NCI-H2227 treated with DMSO at 0.1 percent for 48 hours (cell line): ENCODE measurements at places on chromosomes 12 and 14.

DNA sequence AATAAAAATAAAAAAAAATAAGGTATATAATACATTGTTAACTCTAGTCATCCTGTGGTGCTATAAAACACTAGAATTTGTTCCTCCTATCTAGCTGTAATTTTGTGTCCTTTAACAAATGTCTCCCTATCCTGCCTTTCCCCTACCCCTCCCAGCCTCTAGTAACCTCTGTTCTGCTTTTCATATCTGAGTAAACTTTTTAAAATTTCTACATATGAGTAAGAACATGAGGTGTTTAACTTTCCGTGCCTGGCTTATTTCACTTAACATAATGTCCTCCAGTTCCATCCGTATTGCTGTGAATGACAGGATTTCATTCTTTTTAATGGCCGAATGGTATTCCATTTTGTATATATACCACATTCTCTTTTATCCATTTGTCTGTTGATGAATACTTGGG is 71.3 kb upstream of the GNG2 start:
- no peak for DNase-seq

DNA sequence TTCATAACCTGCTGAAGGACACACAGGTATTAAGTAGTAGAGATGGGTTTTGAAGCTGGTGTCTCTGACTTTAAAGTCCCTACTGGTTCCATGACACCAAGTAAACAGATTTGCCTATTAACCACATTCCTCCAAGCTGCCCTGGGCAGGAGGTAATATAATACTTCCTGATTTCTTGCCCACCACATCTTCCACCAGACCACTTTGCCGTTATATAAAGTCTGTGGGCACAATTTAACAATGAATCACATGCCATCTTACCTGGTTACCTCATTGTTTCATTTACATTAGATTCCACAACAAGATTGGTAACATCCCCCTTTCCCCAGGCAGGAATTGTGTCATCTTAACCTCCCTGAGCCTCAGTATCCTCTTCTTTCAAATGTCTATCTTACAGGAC is 900 bp upstream of the LRRC23 start:
- DNase-seq: no peak

GRCh38 chr12:100574187-100575074 is 947 bp downstream of the GAS2L3 start:
- DNase-seq: peak; percentile 22

GRCh38 chr14:60343571-60344071 is 94.6 kb downstream of the PPM1A start:
- no peak for DNase-seq

DNA sequence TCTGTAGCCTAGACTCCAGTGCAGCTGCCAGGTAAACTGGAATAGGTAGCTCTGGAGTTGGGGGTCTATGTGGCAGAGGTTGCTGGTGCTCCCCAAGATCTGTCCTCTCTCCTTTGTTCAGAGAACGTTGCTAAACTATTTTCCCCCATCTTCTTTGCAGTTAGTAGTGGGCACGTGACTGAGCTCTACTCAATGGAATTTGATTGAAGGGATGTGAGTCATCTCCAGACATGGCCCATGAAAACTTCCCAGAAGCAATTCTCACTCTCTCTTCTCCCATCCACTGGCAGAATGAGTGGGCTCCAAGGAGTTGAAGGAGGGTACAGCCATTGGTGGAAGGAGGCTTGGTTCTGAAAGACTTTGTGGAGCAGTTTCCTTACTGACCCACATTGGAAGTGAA is 44.0 kb downstream of the PAH start:
- DNase-seq: no peak

DNA sequence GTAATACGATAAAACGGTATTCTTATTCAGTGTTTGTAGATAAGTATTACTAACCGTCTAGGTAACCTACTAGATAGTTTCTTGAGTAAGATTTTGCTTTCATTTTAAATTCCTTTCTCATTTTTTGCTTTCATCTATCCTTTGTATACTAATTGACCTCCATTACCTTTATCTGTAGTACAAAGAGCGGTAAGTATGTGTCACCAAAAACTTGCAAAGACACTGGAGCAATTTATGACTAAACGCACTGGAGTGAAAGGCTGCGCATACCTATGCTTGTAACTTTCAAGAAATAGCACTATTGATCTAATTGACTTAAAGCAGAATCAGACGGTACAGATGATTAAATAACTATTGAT is 1.7 kb downstream of the ARHGAP5 start:
- DNase-seq: no peak

GRCh38 chr12:57892232-57892972 is 45.9 kb upstream of the CTDSP2 start:
- no peak for DNase-seq

- no peak for DNase-seq
Observed at GRCh38 chr12:4535092-4535491, 3.6 kb upstream of the RAD51AP1 start.

- DNase-seq: no peak
Observed at GRCh38 chr12:128245905-128246304, 21.1 kb upstream of the TMEM132C start.

GRCh38 chr12:101042211-101042610 is 167.8 kb downstream of the SLC5A8 start:
- DNase-seq: no peak

- no peak for DNase-seq
Observed at GRCh38 chr14:53807542-53807941, 149.1 kb downstream of the BMP4 start.

- no peak for DNase-seq
Observed at GRCh38 chr14:104266631-104267575, 128.5 kb downstream of the KIF26A start.

GRCh38 chr12:108907839-108908351 is 28.0 kb downstream of the DAO start:
- DNase-seq: no peak

DNA sequence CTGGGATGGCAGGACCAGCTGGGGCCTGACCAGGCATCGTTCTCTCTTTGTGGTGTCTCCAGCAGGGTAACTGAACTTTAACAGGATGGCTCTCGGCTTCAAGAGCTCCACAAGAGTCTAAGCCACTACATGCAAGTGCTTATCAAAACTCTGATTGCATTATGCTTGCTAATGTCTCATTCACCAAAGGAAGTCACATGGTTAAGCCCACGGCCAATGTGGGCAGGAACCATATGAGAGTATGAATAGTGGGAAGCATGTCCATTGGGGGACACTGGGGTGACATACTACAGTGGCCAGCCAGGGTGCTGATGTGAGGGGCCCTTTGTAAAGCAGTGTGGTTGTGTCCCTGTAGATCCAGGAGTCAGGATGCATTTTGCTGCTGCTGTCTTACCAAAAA is 35.0 kb upstream of the KCNA5 start:
- no peak for DNase-seq

- DNase-seq: no peak
Observed at GRCh38 chr14:63510538-63510937, 32.6 kb downstream of the PPP2R5E start.

DNA sequence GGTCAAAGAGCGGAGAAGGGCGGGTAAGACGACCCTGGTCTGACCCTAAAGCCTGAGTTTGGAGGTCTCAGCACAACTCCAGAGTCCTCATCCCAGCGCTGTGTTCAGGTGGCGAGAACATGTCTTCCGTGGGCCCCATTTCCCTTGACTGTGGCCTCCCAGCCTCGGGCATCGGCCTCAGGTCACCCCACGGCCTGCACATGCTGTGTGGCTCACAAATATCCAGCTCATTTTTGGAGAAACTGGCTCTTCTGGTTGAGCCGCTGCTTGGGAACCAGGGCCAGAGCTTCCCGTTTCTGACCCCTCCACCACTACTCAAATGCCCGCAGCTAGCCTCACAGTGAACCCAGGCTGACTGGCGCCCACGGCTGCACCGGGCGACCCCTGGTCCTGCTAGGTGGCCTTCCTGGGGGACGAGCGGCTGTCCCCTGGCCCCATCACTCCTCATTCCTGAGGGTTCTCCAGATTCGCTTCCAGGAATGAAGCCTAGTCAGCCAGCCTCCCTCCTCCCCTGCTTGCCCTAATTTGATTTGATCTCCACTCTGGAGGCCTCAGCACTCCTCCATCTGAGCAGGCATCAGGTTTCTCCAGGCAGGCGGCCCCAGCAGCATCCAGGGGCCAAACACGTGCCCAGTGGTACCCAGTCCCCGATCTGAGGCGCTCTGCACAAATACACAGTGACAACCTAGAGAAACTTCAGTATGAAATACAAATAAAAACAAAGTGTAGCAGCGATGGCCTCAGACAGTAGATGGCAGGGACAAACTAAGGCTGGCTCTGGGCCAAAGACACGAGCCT is 4.7 kb downstream of the P2RX2 start:
- no peak for DNase-seq

GRCh38 chr14:77674931-77675330 is 32.9 kb downstream of the ALKBH1 start:
- DNase-seq: no peak

- DNase-seq: no peak
Observed at GRCh38 chr12:21814814-21815213, 40.3 kb upstream of the KCNJ8 start.

GRCh38 chr14:89041257-89041582 is 216.8 kb downstream of the TTC8 start:
- peak; percentile 21 for DNase-seq

DNA sequence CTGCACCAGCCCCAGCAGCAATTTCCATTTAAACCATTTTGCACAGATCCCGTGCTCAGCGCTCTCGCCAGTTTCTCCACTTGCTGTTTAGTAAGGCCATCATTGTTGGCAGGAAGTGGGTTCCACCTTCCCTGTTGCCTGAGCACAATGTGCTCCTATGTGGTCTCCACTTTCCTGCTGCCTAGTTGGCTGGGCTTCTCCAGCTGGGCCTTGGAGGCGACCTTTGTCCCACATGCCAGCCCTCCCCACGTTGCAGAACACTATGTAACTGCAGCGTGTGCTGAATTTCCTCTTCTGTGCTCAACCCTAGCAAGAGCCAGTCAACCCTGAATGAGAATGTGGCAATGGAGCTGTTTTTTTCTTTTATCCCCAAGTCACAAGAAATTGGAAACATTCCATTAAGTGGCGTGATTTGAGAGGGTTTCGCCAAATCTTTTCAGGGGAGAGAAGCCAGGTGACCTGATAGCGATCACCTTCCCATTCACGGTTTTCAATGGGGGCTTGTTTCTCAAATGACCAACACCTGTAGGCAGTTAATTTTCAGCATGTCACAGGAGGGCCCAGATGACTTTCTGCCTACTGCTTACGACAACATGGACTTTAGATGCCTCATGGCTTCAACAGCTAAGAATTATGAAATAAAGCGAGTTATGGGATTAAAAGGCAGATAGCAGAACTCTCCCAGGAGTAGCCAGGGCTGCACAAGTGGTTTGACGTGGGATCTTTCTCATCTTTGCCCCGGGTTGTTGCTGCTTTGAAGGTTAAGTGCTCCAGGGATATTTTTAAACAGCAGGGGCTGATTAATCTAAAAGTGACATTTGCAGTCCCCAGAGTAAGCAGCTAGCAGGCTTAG is at the start of gene ACACB:
Gene ACACB, plus strand, starts transcription at position 830 of the 853 bp plus-strand sequence. CDS start 22,819 bp downstream, outside the sequence.
- peak; percentile 34 for DNase-seq

DNA sequence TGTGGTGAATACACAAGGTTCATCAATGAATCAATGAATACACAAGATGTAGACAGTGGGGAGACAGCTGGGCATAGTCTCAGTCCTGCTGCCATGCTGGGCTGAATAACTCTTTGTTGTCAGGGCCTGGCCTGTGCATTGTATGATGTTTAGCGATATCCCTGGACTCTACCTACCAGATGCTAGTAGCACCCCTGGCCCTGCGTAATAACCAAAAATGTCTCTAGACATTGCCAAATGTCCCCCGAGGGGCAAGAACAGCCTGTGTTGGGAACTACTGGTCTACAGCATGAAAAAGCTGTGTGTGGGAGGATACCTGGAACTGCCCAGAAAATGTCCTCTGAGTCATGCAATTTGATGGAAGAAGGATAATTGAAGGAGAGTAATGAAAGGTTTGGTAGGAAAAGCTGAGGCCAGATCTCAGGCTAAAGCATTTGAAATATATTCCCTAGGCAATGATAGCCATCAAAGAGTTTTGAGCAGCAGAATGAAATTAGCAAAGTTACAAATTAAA is 128.2 kb downstream of the TMEM30B start:
- DNase-seq: peak; percentile 55

GRCh38 chr12:6071589-6071988 is 52.9 kb downstream of the VWF start:
- DNase-seq: no peak

DNA sequence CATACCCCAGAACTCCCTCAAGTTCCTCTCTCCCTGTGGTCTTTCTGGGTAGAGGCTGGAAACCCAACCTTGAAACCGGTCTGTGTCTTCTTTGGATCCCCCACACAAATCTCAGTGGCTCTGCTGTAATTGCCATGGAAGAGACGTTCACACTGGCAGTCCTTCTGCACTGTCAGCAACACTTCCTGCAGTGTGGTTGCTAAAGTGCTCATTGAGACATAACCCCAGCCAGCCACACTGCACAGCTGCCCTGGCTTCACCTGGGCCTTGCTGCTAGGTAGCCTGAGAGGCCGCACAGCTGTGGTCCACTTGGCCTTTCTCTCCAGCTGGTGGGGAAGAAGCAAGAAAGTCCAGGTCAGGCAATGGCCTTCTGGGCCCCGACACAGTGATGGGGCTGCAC is 2.4 kb downstream of the GZMH start:
- DNase-seq: no peak

DNA sequence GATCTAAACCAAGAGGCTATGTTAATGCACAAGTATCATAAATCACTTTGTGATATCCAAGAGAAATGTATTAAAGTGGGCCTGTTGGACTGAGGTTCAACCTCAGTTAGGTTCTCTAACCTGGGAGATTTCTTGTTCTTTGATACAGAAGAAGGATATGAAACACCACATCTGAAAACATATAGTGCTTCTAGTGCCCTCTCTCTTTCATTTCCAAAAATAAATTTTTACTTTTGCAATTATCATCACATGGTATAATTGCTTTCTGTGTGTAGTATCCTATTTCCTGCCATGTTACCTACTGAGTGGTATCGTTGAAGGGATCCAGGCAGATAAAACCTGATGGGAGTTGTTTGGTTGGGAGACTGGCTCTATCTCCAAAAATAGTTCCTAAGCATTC is 264.9 kb downstream of the CCER1 start:
- DNase-seq: no peak

GRCh38 chr14:89241257-89241656 is 175.8 kb downstream of the FOXN3 start:
- DNase-seq: no peak

DNA sequence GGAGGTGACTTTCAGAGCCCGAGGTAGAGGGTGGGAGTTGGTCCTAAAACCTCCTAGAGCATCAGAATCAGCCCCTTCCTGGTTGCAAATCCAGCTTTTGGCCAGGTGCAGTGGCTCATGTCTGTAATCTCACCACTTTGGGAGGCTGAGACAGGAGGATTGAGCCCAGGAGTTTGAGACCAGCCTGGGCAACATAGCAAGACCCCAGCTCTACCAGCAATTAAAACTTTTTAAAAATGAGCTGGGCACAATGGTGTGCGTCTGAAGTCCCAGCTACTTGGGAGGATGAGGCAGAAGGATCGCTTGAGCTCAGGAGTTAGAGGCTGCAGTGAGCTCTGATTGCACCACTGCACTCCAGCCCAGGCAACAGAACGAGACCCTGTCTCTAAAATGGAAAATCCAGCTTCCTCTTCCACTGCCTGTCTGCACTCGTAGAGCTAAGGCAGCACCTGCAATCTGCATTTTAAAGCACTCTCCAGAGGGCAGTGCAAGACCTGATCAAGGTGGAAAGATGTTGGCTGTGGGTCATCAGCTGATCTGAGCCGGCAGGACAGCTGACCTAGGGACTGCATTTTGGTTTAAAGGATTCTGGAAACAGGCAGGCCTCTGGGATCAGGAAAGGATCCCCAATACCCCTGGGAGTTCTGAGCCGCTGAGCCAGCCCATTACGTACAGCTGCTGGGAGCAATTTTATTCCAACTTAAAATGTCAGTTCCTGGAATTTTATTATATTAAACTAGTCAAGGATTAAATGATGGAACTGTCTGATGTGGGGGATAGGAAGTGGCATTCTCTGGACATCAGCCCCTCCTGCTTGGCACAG is 1.8 kb upstream of the TESC start:
- no peak for DNase-seq
